ENCODE measurements at places on chromosomes 3 and 15.
A peak's percentile ranks its signal among the peaks of the same experiment; 100 is the strongest.

DNA sequence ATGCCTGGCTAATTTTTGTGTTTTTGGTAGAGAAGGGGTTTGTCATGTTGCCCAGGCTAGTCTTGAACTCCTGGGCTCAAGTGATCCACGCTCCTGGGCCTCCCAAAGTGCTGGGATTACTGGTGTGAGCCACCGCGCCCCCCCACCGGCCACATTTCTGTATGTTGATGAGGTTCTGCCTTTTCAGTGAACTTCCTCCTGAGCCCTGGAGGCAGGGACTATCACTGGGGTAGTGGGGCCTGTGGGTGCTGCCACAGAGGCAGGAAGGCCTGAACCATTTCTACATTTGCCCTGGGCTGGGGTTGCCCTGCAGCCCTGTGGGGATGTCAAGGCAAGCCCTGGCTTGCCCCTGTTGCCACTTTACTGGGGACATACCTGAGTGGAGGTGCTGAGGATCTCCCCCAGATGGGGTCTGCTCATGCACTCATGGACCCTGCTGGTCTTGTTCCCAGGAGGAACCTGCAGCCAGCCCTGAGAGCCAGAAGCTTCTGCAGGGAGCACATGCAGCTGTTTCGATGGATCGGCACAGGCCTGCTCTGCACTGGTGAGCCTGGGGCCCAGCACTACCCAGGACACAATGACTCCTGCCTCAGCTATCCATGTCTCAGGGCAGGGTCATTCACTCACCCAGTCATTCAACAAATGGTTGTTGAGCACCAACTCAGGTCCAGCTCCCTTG lies 5.7 kb downstream of the SLC28A1 start:
- DNase-seq, result no peak

DNA sequence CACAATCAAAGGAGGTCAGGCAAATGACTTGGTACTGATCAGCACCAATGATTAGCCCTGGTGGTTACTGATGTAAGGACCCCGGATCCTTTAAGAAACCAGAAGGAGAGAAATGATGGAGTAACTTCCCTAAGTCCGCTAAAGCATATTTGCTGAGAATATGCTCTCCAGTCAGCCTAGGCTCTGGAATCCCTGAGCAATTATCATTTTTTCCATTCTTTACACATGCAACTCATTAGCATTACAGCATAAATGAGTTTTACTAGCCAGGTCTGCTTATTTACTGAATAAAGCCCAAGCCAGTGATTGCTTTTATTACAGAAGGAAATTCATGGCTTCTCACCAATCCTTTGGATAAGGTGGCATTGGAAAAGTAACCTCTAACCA lies 139.2 kb upstream of the WNT5A start:
- DNase-seq, result no peak

- no peak for DNase-seq
Observed at GRCh38 chr3:26562021-26562768, 60.4 kb upstream of the LRRC3B start.

GRCh38 chr15:77664428-77664827 lies 31.7 kb upstream of the LINGO1 start:
- no peak for DNase-seq

- no peak for DNase-seq
Observed at GRCh38 chr3:123157598-123158287, 44.0 kb upstream of the SEC22A start.

DNA sequence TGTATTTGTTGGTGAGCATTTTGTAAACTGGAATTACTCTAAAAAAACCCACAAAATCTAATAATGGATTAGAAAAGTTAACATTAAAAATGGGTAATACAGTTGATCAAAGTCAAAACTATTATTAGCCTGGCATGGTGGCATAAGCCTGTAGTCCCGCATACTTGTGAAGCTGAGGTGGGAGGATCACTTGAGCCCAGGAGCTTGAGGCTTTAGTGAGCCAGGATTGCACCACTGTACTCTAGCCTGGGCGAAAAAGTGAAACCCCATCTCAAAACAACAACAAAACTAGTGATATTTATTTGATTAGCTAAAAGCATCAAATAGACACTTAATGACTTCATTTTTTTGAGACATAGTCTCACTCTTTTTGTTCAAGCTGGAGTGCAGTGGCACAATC lies 3.6 kb downstream of the SNX1 start:
- DNase-seq, result no peak

DNA sequence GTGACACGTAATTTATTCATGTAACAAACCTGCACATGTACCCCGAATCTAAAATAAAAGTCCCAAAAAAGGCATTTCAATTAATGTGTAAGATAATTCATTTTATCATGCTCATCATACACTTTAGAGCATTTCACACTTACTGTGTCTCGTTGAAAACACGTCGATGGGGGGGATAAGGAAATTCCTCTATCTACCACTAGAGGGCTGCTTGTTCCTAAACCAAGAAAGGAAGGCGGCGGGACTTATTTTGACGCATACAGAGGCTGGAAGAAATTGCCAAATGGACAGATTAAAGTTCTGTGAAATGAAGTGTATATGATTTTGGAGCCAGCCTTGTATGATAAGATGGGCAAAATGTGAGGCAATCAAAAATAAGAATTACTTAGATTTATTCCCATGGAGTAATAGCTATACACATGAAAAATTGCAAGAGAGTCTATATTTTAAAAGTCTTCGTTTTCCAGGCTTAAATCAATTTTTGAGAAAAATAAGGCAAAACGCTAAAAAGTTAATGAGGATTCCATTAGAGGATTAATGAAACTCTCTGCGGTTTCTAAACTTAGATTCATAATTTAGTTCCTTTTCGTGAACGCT lies 346.8 kb downstream of the CNTN3 start:
- peak; percentile 63 for DNase-seq

GRCh38 chr3:64399205-64399800 lies 174.0 kb upstream of the PRICKLE2 start:
- DNase-seq, result peak; percentile 72

- DNase-seq, result no peak
Observed at GRCh38 chr15:59367022-59367451, 5.6 kb downstream of the MYO1E start.

DNA sequence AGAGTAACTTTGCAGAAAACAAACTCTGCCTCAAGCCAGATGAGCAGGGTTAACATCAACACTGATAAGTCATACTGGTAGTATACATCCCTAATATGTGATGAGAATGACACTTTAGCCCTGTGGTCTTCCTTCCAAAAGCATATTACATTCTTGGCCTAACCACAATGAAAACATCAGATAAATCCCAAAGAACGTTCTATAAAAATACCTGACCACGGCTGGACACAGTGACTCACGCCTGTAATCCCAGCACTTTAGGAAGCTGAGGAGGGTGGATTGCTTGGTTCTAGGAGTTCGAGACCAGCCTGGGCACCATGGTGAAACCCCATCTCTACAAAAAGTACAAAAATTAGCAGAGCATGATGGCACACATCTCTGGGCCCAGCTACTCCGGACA lies 4.7 kb downstream of the TMCC1 start:
- DNase-seq, result peak; percentile 88

DNA sequence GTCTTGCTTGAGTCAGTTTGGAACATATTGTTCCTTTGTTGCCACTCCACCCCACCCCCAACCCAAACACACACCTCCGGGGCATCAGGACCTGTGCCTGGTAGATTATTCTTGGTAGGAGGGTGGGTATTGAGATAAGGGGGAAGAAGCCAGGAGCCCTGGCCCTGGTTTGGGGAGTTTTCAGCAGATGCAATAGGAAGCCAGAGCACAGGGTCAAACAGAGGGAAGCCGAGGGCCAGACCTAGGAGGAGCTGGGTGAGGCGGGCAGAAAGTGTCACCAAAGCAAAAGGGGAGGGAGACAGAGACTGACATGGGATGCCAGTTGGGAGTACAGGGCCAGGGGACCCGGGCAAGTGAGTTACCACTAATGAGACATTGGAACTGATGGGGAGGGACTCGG lies 163.1 kb downstream of the RPLP1 start:
- no peak for DNase-seq

GRCh38 chr3:1979961-1980615 lies 118.6 kb upstream of the CNTN4 start:
- no peak for DNase-seq

DNA sequence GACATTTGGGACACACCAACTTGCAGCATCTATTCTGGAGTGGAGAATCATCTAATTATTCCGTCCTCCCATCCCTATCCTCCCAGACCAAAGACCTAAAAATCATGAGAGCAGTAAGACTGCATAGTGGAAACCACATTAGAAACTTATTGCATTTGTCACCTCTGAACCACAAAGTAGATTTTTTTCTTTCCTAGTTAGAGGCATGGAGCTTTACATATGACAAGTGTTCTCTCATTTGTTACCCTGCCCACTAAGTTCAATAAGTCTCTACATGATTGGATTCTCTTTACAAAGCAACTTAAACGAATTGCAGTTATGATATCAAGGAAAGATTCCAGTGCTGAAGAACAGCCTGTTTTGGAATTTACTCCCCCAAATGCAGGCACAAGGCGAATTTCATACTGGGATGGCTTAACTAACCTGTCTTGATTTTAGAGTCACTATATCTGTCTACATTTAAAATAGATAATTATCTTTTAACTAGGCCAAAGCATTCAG lies 42.3 kb upstream of the LRRFIP2 start:
- no peak for DNase-seq

DNA sequence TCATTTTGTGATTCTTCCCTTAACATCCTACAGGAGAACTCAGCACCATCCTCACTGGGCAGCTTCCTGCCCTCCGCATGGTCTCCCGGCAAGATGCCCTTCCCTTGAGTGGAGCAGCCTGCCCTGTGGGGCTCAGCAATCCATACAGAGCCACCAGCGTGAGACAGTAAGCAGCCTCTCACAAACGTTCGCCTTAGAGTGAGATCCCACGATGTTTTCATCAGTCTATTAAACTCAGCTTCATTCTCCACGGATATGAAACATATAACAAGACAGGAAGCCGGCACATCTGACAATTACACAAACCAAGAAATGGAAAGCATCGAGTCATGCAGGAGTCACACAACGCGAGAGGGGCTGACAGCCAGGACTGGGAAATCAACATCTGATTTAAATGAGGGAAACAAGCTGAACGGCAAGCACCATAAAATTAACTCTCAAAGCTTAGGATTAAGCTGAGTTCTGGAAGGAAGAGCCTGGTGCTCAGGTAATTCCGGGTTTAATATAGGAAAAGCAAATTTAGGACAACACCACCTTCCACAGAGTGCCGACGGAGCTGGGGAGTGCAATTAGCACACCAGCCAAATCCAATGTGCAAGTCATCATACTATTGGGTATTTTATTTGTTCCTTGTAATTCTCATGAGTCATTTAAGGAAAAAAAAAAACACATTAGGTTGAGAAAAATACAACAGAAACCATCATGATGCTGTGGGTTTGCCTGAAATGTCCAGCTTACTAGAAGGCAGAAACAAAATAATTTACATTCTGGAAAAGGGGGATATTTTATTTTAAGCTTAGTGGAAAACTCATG lies 272.0 kb downstream of the OCA2 start:
- peak; percentile 1 for DNase-seq

GRCh38 chr15:40844696-40845030 lies 815 bp downstream of the SPINT1 start:
- DNase-seq, result peak; percentile 46

DNA sequence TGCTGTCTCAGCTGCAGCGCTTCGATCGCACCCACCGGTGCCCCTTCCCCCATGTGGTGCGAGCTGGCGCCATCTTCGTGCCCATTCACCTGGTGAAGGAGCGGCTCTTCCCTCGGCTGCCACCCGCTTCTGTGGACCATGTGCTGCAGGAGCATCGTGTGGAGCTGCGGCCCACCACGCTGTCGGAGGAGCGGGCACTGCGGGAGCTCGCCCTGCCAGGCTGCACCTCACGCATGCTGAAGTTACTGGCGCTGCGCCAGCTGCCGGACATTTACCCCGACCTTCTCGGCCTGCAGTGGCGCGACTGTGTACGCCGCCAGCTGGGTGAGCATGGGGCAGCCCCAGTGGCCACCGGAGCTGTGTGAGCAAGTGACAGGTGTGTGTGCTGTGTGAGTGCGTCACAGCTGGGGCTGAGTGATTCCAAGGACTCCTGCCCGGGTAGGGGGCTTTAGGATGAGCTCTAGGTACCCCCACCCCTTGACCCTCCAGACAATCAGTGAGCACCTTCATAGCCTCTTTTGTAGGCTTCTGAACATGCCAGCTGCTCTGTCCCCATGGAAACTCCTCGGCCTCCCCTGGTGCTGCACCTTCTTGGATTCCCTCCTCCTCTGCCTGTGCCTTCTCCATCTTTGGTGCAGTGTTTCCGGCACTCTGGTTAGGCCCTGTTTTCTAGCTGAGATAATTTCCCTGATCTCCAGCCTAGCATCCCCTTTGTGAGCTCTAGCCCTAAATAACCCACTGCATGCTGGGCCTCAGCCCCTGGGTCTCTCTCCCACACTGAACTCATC lies 7.0 kb downstream of the C15orf39 start:
- no peak for DNase-seq

- DNase-seq, result no peak
Observed at GRCh38 chr3:133386876-133387275, 13.0 kb upstream of the BFSP2 start.

DNA sequence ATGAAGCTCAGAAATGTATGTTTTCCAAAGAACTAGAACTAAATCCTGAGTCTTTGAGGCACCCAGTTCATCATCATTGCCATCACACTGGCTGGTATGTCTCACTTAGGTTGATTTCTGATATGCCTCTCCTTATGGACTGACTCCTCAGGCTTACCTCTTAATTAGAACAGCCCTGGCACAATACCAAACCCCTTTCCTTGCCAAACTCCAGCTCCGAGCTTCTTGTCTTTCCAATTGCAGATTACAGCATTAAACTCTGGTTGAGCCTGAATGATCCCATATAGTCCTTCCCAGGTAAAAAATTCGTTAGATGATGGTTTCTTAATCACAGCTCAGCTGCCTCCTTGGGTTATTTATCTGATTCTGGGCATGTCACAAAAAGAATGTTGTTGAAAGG lies 66.3 kb downstream of the RTP4 start:
- DNase-seq, result no peak

DNA sequence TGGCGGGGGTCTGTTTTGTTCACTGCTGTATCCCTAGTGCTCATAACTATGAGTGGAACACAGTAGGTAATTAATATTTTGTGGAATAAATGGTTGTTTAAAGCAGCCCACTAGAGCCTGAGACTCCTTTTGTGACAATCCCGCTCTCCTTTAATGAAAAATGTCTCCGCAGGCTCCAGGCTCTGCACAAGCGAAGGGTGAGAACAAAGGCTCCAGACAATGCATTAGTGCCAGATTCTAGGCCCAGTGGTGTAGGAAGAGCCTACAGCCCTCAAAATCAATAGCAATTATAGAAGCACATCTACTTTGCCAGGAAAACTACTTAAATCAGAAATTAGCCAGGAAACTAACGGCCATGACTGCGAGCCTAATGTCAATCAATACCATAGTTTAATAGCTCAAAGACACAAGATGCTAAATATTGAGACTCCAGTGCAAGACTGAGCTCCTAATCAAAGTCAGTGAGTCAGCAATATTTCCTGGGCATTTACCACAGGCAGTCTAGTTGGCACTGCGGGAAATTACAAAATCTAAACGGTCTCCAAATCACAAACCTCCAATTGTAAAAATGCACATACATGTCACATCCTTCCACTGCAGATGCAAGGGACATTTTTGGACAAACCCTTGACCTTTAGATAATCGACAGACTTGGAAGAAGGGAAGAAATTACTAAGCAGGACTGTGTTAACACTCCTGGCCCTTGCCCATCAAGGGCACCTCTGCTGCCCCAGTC lies 2.3 kb downstream of the ANXA2 start:
- DNase-seq, result no peak

GRCh38 chr15:93372208-93372864 lies 283.3 kb upstream of the RGMA start:
- no peak for DNase-seq
